Fibroblast of skin of abdomen (primary cell): ENCODE measurements at places on chromosomes 3 and 15.

DNA sequence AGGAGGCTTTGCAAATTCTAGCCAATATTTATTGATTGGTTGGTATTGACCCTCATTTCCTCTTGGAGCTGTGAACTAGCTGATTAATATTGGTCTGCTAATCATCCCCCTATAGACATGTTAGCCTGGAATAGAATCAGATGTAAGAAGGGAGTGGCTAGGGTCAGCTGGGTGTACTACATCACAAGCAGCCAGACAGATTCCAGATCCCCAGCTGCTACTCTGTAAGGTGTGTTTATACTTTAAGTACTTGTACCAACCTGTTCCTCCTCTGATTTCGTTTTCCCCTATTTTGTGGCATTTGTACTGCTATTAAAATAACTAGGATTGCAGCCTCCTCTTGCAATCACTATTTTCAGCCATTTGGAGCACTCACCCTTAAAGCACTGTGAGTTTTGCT lies 49.9 kb downstream of the PARP15 start:
- no peak for DNase-seq

DNA sequence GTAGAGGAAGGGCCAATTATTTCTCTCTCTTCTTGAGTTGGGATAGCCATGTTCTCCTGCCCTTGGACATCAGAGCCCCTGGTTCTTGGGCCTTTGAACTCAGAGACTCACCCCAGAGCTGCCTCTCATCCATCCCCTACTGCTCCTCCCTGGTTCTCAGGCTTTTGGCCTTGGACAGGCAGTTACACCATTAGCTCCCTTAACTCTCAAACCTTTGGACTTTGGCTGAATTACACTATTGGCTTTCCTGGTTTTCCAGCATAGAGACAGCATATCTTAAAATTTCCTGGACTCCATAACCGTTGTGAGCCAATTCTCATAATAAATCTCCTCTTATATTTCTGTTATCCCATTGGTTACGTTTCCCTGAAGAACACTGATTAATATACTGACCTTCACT lies 63.7 kb upstream of the CHL1 start:
- no peak for DNase-seq

GRCh38 chr3:61252836-61253235 lies 1.6 kb upstream of the FHIT start:
- DNase-seq = no peak

- no peak for DNase-seq
Observed at GRCh38 chr15:40829115-40829514, 607 bp upstream of the PPP1R14D start.

DNA sequence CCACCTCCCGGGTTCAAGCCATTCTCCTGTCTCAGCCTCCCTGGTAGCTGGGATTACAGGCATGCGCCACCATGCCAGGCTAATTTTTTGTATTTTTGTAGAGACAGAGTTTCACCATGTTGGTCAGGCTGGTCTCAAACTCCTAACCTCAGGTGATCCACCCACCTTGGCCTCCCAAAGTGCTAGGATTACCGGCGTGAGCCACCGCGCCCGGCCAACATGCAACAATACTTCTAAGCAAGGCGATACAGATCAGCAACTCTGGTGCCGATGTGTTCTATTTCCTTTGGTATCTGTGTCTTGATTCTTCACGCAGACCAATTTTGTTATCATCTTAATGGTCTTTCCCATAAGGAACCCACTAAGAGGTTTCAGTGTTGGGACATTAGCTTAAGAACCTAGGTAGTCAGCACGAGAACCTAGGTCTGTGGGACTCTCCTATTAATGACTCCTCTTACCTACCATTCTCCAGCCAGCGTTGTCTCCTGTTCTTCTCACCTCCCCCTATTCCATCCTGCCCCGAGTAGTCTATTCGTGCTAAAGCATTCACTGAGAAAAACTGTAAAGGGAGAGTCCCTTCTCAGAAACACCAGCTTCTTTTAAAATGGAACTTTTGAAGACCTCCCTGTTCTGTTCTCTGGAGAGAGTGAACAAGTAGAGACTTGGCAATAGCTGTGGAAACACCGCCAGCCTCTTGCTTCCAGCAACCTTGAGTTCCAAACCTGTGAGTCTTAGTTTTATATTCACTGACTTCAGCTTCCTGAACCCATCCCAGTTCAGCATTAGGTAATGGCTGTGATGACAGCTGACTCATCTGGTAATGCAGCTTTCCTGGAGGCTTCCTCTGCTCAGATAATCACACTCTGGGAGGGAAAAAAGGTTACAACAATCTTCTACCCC lies 61.2 kb downstream of the TSC22D2 start:
- DNase-seq = peak; percentile 98

- DNase-seq = no peak
Observed at GRCh38 chr15:52658955-52659354, 20.2 kb downstream of the ATOSA start.

DNA sequence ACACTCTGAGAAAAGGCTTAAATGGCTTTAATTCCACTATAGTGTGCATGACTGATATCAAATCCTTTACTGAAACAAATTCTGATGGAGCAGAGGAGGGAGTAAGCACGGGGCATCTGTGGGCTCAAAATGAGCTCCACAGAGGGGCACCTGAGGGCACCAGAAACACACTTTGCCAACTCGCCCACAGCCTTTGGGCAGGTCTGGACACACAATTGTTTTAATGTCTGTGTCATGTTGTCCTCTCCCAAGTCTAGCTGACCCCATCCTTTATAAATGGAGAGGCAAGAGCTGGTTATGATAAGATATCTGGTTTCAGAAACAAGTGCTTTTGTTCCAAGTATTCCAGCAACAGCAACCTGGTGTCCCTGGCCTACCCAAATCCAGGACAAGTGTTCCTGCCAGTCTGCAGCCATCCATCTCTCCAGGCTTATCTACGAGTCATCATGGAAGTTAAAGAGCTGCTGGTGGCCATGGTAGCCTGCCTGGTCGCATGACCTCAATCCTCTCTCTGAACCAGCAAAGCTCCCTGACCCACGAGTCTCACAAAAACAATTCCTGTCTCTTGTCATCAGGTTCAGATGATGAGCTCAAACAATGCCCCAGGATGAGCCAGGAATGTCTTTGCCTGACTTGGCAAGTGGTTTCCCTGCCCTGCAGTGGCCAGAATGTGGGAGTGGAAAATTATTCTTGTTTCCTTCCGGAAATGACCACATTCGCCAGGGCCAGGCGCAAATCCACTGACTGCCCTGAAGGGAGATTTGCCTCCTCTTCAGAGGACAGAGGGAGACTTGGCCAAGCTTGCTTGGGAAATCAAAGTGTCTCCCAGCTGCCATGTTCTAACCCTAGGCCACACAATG lies 64.4 kb upstream of the TPM1 start:
- peak; percentile 49 for DNase-seq
